ENCODE measurements at places on chromosomes 3 and 15. TPM values are rescaled to one million over a fixed set of nuclear protein-coding genes. Genes with fewer than 3 reads are reported as not detected.

Gene CPLX3
- total RNA-seq = not detected

GRCh38 chr3:109122690-109123089 is 4.8 kb upstream of the MORC1 start:
- DNase-seq = no peak

DNA sequence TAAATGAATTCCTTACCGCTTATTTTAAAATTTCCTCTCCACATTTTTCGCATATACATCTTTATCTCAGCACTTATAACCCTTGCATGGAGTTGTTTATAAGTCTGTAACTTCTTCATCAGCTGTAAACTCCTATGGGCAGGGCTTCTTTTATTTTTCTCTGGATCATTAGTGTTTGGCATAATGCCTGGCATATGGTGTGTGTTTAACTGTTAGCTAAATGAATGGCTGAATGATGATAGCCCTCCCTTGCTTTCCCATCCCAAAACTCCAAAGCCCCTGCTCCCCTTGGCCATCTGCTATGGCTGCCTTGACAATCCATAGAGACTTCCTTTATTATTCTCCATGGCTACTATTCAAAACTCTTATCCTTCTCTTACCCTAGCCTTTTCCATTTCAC is 48.1 kb upstream of the SEMA6D start:
- no peak for DNase-seq

- DNase-seq = no peak
Measured at GRCh38 chr3:182138393-182138792, 426.7 kb downstream of the SOX2 start.

- DNase-seq = no peak
Measured at GRCh38 chr15:64149893-64150578, 1.5 kb upstream of the SNX22 start.

Gene GOLGA8A
- 47.7 TPM for total RNA-seq

- DNase-seq = no peak
Measured at GRCh38 chr3:56869157-56869889, 67.6 kb upstream of the ARHGEF3 start.

DNA sequence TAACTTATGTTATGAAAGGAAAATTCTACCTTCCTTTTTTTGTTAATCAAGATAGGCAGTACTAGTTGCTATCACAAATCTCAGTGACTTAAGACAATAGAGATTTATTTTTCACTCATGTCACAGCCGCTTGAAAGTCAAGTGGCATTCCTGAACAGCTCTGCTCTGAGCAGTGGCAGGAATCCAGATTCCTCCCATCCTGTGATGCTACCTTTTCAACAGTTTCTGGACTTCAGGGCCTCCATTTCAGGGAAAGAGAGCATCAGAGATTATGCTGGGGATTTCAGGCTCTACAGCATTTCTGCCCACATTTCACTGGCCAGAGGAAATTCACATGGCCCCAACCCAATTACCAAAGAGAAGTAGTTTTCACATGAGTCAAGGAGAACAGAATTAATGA is 83.4 kb downstream of the IL1RAP start:
- no peak for DNase-seq

Gene SCAANT1
- not detected for total RNA-seq

Gene EPHA6
- total RNA-seq = 0.23 TPM

Gene RAB6B
- 11.4 TPM for total RNA-seq

GRCh38 chr3:6518709-6519345 is 342.1 kb upstream of the GRM7 start:
- DNase-seq = no peak

Gene MED12L
- total RNA-seq = 1.0 TPM

DNA sequence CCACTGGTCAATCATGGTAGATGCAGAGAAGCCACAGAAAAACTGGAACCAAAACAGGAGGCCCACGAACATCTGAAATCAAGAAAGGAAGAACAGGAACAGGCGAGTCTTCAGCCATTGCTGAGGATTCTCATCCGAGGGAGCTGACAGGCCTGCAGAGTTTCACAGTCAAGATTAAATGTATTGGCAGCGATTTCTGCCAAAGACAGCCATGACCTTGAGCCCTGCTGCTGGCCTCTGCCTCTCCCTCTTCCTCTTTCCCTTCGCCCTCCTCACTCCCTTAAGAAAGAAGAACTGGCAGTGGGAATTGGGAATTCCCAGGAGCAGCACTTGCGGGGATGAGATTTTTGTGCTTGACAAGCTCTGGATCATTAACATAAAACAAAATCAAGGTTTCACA is 179.7 kb downstream of the ATP10A start:
- no peak for DNase-seq

DNA sequence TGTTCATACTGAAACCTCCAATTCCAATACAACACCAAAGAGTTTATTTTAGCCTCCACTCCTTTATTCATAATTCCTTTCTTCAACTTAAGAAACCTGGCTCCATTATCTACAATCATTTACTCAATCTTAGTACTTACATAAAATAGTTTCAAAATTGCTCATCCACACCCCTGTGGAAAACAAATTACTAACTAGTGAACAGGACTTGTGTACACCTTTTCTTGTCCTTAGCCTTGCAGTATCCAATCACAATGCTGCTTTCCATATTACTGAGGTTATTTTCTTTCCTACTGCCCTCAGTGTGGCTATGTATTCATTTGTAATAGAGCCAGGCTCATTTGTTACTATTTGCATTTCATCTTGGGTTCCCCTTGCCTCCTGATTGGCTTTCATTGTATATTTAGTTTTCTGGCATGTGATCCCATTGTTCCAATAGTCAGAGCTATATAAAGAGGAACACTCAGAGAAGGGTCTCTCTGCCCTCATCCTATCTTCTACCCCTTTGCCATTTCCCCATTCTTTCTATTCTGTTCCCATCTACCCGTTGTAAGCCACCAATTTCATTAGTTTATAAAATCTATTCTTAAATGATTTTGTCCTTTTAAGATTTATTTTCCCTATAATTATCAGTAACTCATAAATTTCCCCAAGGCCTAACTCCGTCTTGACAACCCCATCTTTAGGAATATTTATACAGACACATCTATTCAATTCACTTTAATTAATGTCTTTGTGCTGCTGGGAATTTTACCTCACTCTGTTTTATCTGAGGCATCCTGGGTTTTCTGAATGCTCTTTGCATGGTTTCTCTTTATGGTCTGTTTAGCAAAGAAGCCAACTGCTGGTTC is 67.9 kb upstream of the RBP1 start:
- DNase-seq = no peak

Gene MESP2
- not detected for total RNA-seq

DNA sequence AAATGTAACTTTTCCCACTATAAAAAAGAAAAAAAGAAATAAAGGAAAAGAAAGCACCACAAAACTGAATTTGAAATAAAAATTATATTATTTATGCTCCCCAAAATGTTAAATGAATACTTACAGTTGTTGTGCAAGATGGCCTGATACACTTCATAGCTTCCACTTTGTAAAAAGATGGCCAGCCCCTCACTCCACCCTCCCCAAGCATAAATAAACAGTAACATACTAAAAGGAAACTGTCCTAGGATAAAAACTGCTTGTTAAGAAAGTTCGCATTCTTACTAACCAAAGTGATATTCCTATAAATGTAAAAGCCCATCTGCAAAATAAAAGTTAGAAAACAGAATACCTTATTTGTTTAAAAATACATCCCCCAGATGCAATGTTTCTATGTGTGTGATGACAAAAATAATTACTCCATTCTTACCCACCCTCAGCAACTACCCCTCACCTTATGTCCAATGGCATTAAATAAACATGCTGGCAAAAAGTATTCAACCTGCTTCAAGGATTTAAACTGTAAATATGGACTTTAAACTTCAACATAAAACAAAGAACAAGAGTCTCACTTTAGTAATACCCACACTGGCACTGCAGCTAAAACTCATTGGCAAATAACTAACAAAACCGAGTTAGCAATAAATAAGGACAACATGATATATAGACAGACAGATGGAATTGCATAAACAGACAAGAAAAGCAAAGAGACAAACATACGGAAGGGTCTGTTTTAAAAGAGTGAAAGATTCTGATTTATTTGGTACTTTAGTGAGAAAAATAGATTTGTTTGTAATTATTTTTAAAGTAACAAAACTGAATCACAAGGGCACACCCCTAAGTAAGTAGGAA is 47.7 kb downstream of the ZBTB20 start:
- peak; percentile 24 for DNase-seq

Gene SLC51A
- not detected for total RNA-seq

DNA sequence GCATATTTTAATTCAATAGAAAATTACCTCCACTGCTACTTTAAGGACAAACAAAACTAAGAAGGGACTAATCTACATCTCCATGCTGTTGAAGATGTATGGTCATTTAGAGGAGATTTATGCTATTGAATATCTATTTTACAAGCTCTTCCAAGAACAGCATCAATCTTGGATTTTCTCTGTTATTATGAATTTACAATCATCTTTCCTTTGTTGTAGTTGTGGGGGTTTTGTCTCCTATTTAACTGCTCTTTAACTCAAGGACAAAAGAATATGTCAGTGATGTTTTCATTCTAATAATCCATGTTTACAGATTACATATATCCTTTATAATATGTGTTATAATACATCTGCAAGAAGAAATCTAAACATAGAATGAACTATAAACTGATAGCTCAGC is 907.8 kb downstream of the ROBO2 start:
- no peak for DNase-seq

Gene FOXB1
- total RNA-seq = not detected

Gene LRRC49
- 5.1 TPM for total RNA-seq

DNA sequence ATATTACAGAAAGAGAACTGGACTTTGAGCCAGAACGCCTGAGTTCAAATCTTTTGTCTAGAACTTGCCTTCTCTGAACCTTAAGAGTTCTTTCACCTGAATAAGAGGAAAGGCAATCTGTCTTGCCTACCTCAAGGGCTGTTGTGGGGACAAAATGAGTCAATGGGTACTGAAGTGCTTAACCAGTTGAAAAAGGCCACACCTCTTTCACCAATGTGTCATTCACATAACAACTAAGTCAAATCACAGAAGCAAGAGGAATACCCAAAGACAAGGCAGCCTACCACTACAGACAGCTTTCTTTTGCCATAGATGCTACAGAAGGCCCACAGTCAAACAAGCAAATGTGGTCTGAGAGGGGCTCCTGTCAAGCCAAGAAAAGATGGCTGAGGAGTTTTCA is 39.7 kb downstream of the NBEAL2 start:
- DNase-seq = no peak

Gene RPP25
- 14.1 TPM for total RNA-seq

- no peak for DNase-seq
Measured at GRCh38 chr15:42726114-42726513, 10.8 kb downstream of the CDAN1 start.

Gene KCNMB3
- total RNA-seq = 2.0 TPM

- DNase-seq = peak; percentile 52
Measured at GRCh38 chr3:136818769-136819391, at the start of gene SLC35G2. SLC35G2 (plus strand) TSS chr3:136819126; CDS start chr3:136854461, 35,335 bp downstream.

DNA sequence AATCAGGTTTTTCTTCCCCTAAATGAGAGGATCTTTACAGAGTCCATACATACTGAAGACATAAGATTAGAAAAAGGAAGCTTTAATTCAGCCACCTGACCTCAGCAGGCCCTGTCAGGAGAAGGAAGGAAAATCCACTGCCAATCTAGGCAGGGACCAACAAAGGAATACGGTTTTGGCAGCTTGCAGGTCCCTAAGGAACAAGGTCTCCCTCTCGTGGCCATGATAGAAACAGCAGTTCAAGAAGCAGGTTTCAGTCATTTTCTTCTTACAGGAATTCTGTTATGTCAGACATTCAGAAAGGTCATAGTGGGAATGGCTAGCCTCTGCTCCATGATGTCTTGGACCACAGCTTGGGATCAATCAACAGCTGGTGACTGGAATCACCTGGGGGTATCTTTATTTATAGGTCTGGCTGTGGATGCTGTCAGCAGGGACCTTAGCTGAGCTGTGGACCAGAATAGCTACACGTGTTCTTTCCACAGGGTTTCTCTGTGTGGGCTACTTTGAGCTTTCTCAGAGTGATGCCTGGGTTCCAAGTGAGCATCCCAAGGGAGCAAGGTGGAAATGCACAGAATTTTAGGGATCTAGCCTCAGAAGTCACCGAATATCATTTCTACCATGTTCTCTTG is 9.4 kb upstream of the CMSS1 start:
- DNase-seq = no peak

Gene VILL
- 29.0 TPM for total RNA-seq

GRCh38 chr3:142618917-142619461 is 22.8 kb downstream of the PLS1 start:
- no peak for DNase-seq

- no peak for DNase-seq
Measured at GRCh38 chr15:90151989-90152645, 49.0 kb upstream of the SEMA4B start.

Gene ISY1
- 37.0 TPM for total RNA-seq

- no peak for DNase-seq
Measured at GRCh38 chr3:140420621-140421357, 257.1 kb upstream of the TRIM42 start.
